ENCODE measurements at places on chromosomes 13 and 19.

DNA sequence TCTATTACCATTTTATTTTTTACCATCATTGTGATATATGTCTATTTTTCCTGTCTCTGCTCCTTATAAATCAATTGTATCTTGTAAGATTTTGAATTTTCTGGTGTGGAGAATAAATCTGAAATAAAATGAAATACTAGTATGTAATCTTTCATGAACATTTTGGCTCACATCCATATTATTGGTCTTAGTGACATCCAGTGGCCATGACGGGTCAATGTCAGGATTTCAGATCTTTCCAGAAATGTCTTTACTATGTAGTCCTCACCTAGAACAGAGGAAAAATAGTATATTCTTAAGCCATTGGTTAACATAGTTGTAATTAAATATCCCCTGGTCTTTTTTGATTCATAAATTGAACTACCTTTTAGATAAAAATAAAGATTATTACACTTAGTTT lies 109.8 kb upstream of the GPC6 start:
- no peak for DNase-seq

DNA sequence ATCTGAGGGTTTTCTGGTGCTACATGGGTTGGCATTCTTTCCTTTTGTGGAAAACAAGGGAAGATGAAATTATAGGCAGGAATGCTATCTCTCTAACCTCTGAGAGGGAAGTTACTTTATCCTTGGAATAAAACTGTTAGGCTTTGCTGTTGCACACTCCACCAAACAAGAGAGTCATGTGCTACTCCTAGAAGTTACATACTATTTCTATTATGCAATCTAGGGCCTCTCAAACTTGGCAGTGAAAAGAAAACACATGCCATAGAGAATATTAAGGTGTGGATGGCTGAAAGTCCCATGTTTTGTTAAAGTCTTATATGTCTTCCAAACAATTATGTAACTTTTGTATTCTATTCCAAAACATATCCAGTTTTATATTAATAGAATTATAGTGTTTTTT lies 367.9 kb downstream of the SLC7A1 start:
- DNase-seq, result no peak

DNA sequence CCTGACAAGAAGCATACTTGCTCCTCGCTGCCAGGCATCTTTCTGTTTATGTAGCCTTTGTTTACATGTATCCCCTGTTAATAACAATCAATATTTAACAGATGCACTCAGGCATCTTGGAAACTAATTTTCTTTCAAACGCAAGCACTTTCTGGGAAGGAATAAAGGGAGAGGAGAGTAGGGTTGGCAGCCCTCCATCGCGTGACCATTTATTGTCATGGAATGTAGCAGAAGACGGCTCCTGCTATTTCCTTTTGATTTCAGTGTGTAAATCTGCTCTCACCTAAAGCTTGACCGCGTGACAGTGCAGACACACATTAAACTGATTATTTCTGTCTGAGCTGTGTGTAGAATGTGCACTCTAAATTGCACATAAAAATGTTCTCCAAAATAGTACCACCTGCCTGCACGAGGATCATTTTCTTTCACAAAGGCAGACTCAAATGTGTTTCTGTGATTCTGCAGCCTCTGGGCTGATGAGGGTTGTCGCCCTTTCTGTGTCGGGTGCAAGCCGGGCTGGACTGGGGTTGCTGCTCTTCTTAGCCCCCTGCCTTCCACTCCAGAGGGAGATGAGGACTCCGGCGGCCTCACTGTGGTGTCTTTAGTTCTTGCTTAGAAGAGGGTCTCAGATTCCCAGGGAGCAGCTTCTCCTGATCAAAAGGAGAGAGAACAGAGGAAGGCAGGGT lies 223.5 kb upstream of the MAB21L1 start:
- no peak for DNase-seq

- DNase-seq, result no peak
These were observed 14.0 kb upstream of the RAB20 start for GRCh38 chr13:110575322-110576069.

DNA sequence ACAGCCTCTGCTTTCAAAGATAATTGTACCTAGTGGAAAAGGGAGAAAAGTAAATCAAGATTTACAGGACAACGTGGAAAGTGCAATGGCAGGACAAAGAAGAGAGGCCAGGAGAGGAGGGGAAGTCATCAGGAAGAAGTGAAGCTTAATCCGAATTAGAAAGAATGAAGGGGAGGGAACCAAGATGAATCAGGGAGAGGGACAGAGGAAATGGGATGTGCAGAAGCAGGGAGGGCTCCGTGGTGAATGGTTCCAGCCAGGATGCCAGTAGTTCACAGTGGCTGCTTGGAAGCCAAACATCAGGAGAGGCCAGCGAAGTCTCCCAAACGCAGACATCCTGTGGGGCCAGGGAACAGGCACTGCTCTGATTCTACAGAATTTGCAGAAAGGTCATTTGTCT lies 144.4 kb downstream of the LIG4 start:
- DNase-seq, result no peak

GRCh38 chr13:92537471-92537870 lies 689.1 kb upstream of the GPC6 start:
- no peak for DNase-seq

DNA sequence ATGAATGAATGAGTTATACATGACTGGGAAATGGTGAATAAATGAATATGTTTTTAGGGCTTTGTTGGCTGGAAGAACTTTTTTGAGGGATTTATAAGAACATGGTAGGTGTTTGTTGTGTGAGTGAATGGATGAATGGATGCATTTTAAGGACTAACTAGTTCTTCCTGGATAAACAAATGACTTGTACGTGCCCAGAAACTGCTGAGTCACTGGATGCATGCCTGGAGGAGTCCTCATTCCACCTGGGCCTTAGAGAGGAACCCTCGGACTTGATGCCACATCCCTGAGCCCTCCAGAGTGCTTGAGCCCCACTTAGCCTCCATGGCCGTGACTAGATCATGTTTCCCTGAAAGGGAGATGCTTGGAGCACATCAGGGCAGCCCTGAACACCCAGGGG lies 153.4 kb downstream of the DPF1 start:
- no peak for DNase-seq

DNA sequence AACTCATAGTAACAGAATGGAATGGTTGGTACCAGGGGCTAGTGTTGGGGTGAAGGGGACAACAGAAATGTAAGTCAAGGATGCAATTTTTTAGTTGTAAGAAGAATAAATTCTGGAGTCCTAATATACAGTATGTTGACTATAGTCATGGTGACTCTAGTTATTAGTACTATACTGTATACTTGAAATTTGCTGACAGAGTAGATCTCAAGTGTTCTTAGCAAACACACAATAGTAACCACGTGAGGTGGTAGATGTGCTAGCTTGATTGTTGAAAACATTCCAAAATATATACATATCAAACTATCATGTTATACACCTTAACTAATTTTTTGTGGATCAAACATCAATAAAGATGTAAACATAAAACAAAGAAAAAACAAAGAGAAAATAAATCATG lies 1345.1 kb upstream of the PCDH20 start:
- DNase-seq, result no peak

GRCh38 chr13:40483601-40484000 lies 182.8 kb downstream of the FOXO1 start:
- peak; percentile 37 for DNase-seq

- DNase-seq, result no peak
These were observed 726.0 kb downstream of the UQCRFS1 start for GRCh38 chr19:28486926-28487325.

DNA sequence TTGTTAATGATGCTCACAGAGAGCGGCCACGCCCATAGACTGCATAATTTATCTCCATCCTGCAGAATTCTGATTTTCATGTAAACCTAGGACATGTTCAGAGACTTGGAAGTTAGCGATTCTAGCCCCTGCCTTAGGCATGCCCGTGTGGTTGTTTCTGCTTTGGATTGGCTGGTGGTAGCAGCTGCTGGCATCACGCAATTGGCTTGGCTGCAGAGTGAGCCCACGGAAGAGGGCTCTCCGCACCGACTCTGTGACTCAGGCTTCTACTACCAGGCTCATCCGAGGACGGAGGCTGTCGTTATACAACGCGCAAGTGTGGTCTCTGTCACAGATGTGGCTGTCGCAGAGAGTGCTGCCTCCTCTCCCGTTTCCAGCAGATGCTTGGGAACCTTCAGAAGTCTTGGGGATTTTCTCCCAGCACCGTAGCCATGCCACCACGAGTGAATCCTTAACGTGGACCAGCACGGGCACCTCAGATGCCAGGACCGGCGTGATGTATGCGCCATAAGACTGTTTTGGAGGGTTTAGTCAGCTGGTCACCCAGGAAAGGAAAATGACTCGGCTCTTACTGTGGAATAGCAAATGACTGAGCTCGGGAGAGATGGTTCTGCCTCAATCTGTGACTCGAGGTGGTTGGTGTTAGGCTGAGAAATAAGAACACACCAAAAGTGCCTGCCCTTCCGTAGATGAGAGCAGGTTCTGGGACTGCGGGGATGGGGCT lies 61.0 kb upstream of the F7 start:
- no peak for DNase-seq

DNA sequence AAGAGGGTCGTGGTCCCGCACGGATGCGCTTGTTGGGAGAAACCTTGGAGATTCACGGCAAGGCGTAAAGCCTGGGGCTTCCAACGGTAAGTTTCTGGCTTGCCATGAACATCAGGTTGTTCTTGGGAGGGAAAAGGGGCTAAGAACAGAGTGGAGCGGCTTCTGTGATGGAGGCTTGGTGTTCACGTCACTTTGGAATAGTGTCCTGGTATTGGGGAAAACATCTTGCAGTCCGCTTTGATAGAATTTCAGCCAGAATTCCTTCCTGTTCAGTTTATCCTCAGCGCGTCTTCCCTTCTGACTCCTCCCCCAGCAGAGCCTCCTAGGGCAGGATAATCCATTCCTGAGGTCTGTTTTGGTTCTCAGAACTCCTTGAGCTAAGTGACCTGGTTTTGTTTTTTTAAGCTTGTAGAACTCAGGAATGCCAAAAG lies 2.0 kb downstream of the KCTD15 start:
- no peak for DNase-seq

DNA sequence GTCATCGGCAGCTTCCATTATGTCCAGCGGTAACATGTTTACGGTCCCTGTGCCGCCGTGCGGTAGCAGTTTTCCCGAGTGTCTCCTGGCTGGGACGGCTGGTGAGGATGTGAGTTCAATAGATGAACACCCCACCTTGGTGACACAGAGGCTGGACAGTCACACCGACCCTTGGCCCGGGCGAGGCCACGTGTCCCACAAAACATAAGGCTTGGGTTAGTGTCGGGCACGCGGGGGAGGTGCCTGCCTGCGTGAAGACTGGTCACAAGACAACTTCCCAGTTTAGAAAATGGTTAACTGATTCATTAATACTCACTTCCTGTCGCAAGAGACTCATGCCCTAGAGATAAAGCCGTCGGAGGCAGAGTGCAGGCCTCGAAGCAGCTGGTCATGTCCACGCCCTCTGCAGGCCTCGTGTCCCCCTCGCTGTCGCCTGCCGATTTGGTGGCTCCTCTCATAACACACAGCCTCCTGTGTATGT lies 17.2 kb downstream of the RASA3 start:
- no peak for DNase-seq

- DNase-seq, result peak; percentile 72
These were observed at the start of gene KLF2 for GRCh38 chr19:16324384-16325160. Gene KLF2 (plus strand): TSS chr19:16324826. CDS start chr19:16324924, 98 bp downstream.

- no peak for DNase-seq
These were observed 532.7 kb downstream of the RFC3 start for GRCh38 chr13:34350671-34351070.

DNA sequence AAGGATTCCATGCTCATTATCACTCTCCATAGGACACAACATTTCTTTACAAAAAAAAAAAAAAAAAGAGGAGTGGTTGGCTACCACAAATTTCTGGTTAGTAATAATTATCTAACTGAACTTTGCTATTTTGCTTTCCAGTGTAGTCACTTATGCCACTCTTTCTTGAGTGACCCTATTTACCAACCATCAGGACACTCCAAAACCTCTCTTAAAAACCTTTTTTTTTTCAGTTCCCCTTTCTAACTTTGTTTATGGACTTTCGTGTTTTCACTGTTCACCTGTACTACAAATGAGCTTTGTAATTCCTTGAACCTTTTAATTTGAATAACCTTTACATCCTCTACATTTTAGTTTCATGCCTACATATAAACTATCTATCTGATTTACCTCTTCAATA lies 686.5 kb upstream of the PCDH9 start:
- DNase-seq, result no peak

DNA sequence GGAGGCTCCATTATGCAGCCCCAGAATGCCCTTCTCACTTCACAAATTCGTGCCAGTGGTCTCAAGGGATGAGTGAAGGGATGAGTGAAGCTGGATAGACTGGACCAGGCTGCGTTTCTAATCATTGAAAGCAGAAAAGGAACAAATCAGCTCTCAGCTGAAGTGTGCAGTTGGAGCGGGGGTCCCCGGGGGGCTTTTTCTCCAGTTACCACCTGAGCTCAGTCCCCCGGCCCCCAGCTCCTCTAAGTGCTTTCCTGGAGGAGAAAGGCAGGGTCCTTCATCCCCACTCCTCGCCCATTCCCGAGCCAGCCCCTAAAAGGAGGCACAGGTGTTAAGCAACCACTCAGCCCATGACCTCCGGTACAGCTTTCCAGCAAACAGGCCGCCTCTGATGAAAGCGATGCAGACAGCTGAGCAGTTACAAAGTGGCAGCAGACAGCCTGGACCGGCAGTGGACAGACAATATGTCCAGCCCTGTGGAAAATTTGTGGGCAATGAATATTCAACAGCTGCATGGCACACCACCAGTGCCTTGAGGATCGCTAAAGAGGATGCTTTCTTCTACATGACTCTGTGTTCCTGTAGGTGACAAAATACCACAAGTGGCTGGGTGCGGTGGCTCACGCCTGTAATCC lies 110.7 kb upstream of the UBL3 start:
- no peak for DNase-seq

DNA sequence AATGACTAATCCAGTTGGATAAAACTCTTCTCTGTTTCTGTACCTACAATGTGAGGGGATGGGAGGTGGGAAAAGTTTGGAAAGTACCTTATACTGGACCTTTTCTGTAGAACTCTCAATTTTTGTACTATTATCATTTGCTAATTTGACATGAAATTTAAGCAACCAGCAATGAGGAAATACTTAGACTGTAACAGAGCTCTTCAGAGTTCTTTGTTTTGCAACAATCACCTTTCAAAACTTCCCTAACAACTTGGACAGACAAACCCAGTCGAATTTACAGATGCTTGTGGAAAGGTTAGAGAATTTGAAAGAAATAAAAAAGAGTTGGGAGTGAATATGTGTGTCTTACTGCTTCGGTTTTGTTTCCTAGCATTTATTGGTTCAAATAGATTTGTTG lies 16.8 kb downstream of the KBTBD7 start:
- DNase-seq, result no peak

DNA sequence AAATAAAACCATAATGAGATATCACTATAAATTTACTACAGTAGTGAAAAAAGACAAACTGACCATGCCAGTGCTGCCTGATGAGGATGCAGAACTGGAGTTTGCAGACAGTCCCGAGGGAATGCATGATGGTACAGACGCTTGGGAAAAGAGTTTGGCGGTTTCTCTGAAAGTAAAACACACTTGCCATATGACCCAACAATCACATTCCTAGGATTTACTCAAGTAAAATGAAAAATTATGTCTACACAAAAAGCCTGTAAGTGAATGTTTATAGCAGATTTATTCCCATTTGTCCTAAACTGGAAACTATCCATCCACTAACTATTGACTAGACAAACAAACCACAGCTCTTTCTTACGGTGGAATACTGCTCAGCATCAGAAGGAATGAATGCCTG lies 271.0 kb downstream of the DNAJC15 start:
- DNase-seq, result no peak

GRCh38 chr13:113616281-113616906 lies 31.8 kb downstream of the TFDP1 start:
- DNase-seq, result no peak

All from NCI-H2171 (cell line).